ENCODE measurements at places on chromosomes 11 and 22. TPM values are rescaled to one million over a fixed set of nuclear protein-coding genes. Genes with fewer than 3 reads are reported as not detected.

Gene ADAMTS15
- total RNA-seq: 7.3 TPM

Gene CBX6
- 27.4 TPM for total RNA-seq

Gene C11orf16
- total RNA-seq: not detected

Gene APOA4
- 0.45 TPM for total RNA-seq

Gene PARVG
- 1.9 TPM for total RNA-seq

Gene BTBD10
- 102 TPM for total RNA-seq

Gene DPAGT1
- total RNA-seq: 12.0 TPM

Gene WT1
- not detected for total RNA-seq

Gene MPPED2
- 50.4 TPM for total RNA-seq

Gene LDLRAD3
- 43.0 TPM for total RNA-seq

Gene CD248
- total RNA-seq: 5.2 TPM

Gene ZNF214
- total RNA-seq: 13.1 TPM

Gene INPP5J
- 0.73 TPM for total RNA-seq

Gene RFPL3
- total RNA-seq: not detected

Gene ALX4
- total RNA-seq: 4.4 TPM

Gene YAP1
- total RNA-seq: 41.6 TPM

Gene CSNK2A3
- total RNA-seq: 6.2 TPM

Gene SMIM35
- total RNA-seq: not detected

Gene SLC22A6
- 7.2 TPM for total RNA-seq

Gene PKNOX2
- 6.4 TPM for total RNA-seq

Gene LAYN
- 1.9 TPM for total RNA-seq

Gene OR4C16
- not detected for total RNA-seq

Gene PSMD13
- 47.7 TPM for total RNA-seq

Gene SCGB1C1
- not detected for total RNA-seq

Gene CRYBB3
- not detected for total RNA-seq

Gene KRTAP5-10
- total RNA-seq: not detected

Gene KRTAP5-1
- total RNA-seq: not detected

Gene OR5B3
- not detected for total RNA-seq

Gene BIK
- 0.91 TPM for total RNA-seq

Gene LYVE1
- 15.2 TPM for total RNA-seq

Gene SLC22A9
- total RNA-seq: not detected

Gene NELL1
- 58.3 TPM for total RNA-seq

Gene GAB4
- not detected for total RNA-seq

Gene TENM4
- total RNA-seq: 33.4 TPM
